Tibial nerve (tissue), 4 donors: ENCODE measurements at places on chromosomes 7 and 10. TPM values are rescaled to one million over a fixed set of nuclear protein-coding genes. Genes with fewer than 3 reads are reported as not detected.
A peak's percentile ranks its signal among the peaks of the same experiment; 100 is the strongest.

GRCh38 chr10:77180104-77180503, 457.5 kb downstream of the KCNMA1 start:
- H3K27me3 ChIP-seq: no peaks in the 10 kb centered on the region
- no peak for DNase-seq
- no peaks in the 10 kb centered on the region for H3K4me1 ChIP-seq
- no peaks in the 10 kb centered on the region for H3K36me3 ChIP-seq
- no peak overlapping the region for H3K4me3 ChIP-seq

DNA sequence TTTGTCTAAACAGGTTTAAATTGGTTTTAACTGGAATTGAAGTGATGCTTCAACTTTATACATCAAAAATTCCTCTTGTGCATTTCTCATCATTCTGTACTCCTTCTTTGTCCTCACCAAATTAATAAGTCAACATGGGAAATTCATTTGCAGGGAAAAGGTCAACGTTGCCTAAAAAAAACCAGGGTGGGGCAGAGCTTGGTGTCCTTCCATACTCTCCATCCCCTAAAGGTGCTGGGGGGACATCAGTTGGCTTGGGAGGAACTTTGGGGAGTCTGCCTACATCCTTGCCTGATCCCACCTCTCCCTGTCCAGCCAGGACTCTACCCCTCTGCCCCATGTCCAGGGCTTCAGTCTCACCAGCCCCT, 34.1 kb upstream of the SLC26A3 start:
- H3K27me3 ChIP-seq: no peaks in the 10 kb centered on the region
- DNase-seq: no peak
- no peaks in the 10 kb centered on the region for H3K4me1 ChIP-seq
- no peak overlapping the region for H3K27ac ChIP-seq
- H3K4me3 ChIP-seq: no peak overlapping the region

DNA sequence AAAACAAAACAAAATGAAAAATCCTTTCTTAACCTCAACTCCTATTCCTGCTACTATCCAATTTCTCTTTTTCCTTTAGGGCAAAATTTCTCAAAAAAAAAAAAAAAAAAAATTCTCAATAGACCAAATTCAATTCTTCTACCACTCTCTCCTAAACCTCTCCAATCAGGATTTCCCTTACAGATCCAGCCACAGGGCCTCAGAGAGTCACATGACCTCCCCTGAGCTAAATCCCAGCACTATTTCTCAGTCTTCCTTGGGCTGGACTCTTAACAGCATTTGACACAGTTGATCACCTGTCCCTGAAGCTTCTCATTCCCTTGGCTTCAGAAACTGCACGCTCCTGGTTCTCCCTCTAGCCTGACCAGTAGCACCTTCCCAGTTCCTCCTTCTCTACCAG, 4.9 kb downstream of the ZNF12 start:
- no peak for DNase-seq
- H3K27me3 ChIP-seq: no peaks in the 10 kb centered on the region
- H3K4me1 ChIP-seq: peaks cover 20% of the 10 kb centered on the region
- H3K36me3 ChIP-seq: peaks cover 77% of the 10 kb centered on the region

- no peak for DNase-seq
- H3K36me3 ChIP-seq: no peaks in the 10 kb centered on the region
- H3K4me1 ChIP-seq: peaks cover 5% of the 10 kb centered on the region
- H3K27ac ChIP-seq: no peak overlapping the region
- no peaks in the 10 kb centered on the region for H3K27me3 ChIP-seq
Observed at GRCh38 chr7:1070544-1071011, 17.3 kb upstream of the GPER1 start.

- H3K27me3 ChIP-seq: no peaks in the 10 kb centered on the region
- no peak overlapping the region for H3K27ac ChIP-seq
- no peaks in the 10 kb centered on the region for H3K36me3 ChIP-seq
- DNase-seq: no peak
- H3K4me3 ChIP-seq: no peak overlapping the region
Observed at GRCh38 chr10:100162696-100163095, 23.1 kb downstream of the ERLIN1 start.

- no peaks in the 10 kb centered on the region for H3K27me3 ChIP-seq
- no peak overlapping the region for H3K4me3 ChIP-seq
- H3K36me3 ChIP-seq: no peaks in the 10 kb centered on the region
- DNase-seq: no peak
- H3K27ac ChIP-seq: no peak overlapping the region
- H3K4me1 ChIP-seq: no peaks in the 10 kb centered on the region
Observed at GRCh38 chr7:28192786-28193585, 12.4 kb upstream of the JAZF1 start.

- no peak overlapping the region for H3K27ac ChIP-seq
- H3K27me3 ChIP-seq: no peaks in the 10 kb centered on the region
- no peaks in the 10 kb centered on the region for H3K4me1 ChIP-seq
- DNase-seq: no peak
- no peak overlapping the region for H3K4me3 ChIP-seq
Observed at GRCh38 chr7:28182071-28182471, 1.5 kb upstream of the JAZF1 start.

- no peak for DNase-seq
- no peaks in the 10 kb centered on the region for H3K36me3 ChIP-seq
- no peaks in the 10 kb centered on the region for H3K27me3 ChIP-seq
- H3K4me1 ChIP-seq: no peaks in the 10 kb centered on the region
- no peak overlapping the region for H3K27ac ChIP-seq
- H3K4me3 ChIP-seq: no peak overlapping the region
Observed at GRCh38 chr7:106681815-106682495, 21.0 kb upstream of the CCDC71L start.

- H3K4me1 ChIP-seq: no peaks in the 10 kb centered on the region
- no peak overlapping the region for H3K27ac ChIP-seq
- H3K36me3 ChIP-seq: no peaks in the 10 kb centered on the region
- no peaks in the 10 kb centered on the region for H3K27me3 ChIP-seq
- H3K4me3 ChIP-seq: no peak overlapping the region
- no peak for DNase-seq
Observed at GRCh38 chr10:5496261-5497250, 2.8 kb downstream of the CALML5 start.

- no peaks in the 10 kb centered on the region for H3K36me3 ChIP-seq
- H3K4me3 ChIP-seq: no peak overlapping the region
- H3K27me3 ChIP-seq: no peaks in the 10 kb centered on the region
- H3K4me1 ChIP-seq: no peaks in the 10 kb centered on the region
- no peak overlapping the region for H3K27ac ChIP-seq
- DNase-seq: no peak
Observed at GRCh38 chr10:14080795-14081194, 249.9 kb downstream of the FRMD4A start.

DNA sequence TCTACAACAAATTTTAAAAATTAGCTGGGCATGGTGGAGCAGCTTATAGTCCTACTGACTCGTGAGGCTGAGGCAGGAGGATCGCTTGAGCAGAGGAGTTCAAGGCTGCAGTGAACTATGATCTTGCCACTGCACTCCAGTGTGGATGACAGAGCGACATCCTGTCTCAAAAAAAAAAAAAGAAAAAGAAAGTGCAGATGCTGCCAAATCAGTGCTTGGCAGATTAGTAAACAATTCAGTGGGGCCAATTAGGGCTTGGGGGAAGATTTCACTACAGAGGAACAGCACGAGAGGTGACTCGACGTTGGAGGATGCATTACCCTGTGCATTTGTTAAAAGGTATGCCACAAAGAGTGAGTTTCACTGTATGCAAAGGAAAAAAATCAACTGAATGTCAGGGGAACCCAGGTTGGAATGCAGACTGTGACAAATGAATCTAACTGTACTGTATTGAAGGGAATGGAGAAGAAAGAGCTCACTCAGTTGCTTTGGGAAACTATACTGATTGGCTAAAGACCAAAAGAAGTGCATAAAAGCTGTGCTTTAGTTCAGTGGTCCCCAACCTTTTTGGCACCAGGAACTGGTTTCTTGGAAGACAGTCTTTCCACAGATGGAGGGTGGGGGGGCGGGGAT, 31.6 kb downstream of the GARIN1A start:
- H3K4me1 ChIP-seq: no peaks in the 10 kb centered on the region
- H3K27ac ChIP-seq: no peak overlapping the region
- no peaks in the 10 kb centered on the region for H3K27me3 ChIP-seq
- no peaks in the 10 kb centered on the region for H3K36me3 ChIP-seq
- DNase-seq: no peak

DNA sequence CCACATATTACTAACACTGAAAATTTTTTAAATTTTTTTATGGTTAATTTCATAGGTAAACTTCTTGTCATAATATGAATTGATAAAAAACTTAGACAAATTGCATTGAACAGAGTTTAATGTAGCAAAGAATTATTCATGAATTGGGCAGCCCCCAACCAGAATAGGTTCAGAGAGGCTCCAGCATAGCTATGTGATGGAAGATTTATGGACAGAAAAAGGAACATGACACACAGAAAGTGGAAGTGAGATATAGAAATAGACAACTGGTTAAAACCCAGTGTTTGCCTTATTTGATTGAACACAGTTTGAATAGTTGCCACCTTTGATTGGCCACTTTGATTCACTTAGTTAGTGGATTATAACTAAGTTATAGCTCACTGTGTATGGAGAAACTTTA, 87.2 kb downstream of the AHR start:
- H3K4me3 ChIP-seq: no peak overlapping the region
- DNase-seq: no peak
- no peak overlapping the region for H3K27ac ChIP-seq
- no peaks in the 10 kb centered on the region for H3K27me3 ChIP-seq
- H3K4me1 ChIP-seq: peaks cover 6% of the 10 kb centered on the region
- no peaks in the 10 kb centered on the region for H3K36me3 ChIP-seq

DNA sequence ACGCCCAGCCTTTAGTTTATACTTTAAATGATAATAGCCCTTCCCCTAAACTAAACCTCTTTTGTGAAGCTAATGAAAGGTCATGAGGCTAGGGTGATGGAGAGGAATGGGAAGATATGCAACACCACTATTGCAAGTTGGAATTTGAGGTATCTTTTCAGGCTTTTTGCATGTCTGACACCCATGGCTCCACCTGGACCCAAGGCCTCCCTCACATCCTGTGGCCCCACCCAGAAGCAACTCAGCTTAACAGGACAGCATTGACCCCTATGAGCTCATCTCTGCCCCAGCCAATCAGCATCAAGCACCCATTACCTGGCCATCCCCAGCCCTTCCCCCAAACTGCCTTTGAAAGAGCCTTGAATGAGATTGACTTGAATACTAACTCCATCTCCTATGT, 674.2 kb upstream of the NRP1 start:
- no peaks in the 10 kb centered on the region for H3K4me1 ChIP-seq
- no peaks in the 10 kb centered on the region for H3K27me3 ChIP-seq
- no peak for DNase-seq
- H3K36me3 ChIP-seq: no peaks in the 10 kb centered on the region

DNA sequence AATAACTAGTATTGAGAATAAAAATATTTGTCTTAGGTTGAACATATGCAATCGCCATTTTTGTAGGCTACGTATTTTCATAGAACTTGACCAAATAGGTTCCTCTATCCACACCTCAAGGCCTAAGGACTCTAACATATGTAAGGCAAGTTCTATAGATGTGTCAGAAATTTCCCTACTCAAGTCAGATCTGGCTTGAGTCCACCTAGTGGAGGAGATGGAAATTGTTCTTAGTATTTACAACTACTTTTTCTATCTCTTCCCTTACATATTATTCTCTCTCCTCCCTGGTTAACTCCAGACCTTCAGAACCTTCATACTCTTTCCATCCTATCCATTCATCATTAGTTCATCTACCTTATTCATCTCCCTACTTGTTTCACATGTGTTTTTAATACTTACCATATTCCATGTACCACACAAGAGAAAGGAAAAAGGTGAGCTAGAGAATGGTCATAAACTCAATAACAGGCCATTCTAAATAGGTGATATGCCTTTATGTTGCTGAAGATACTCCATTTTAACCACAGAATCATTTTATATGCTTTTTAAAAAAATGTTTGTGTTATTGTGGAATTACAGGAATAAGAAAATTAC, 174.5 kb upstream of the HDAC9 start:
- DNase-seq: no peak
- H3K27me3 ChIP-seq: no peaks in the 10 kb centered on the region
- H3K36me3 ChIP-seq: no peaks in the 10 kb centered on the region
- H3K27ac ChIP-seq: no peak overlapping the region

GRCh38 chr7:103447073-103447960, 1.3 kb upstream of the SLC26A5 start:
- DNase-seq: peak; percentile 20
- H3K4me1 ChIP-seq: no peaks in the 10 kb centered on the region
- no peaks in the 10 kb centered on the region for H3K36me3 ChIP-seq

GRCh38 chr7:66256281-66256680, 51.1 kb downstream of the TPST1 start:
- no peaks in the 10 kb centered on the region for H3K4me1 ChIP-seq
- H3K36me3 ChIP-seq: no peaks in the 10 kb centered on the region
- no peaks in the 10 kb centered on the region for H3K27me3 ChIP-seq
- no peak overlapping the region for H3K4me3 ChIP-seq
- no peak overlapping the region for H3K27ac ChIP-seq
- no peak for DNase-seq

GRCh38 chr10:110820321-110820814, 51.4 kb upstream of the PDCD4 start:
- H3K27ac ChIP-seq: peak overlapping the region; percentile 36
- H3K36me3 ChIP-seq: no peaks in the 10 kb centered on the region
- H3K4me3 ChIP-seq: no peak overlapping the region

GRCh38 chr7:139321071-139321745, 19.9 kb upstream of the FMC1 start:
- no peak overlapping the region for H3K27ac ChIP-seq
- H3K4me3 ChIP-seq: no peak overlapping the region
- no peaks in the 10 kb centered on the region for H3K27me3 ChIP-seq
- H3K4me1 ChIP-seq: no peaks in the 10 kb centered on the region
- DNase-seq: no peak
- no peaks in the 10 kb centered on the region for H3K36me3 ChIP-seq

- no peaks in the 10 kb centered on the region for H3K36me3 ChIP-seq
- H3K27ac ChIP-seq: no peak overlapping the region
- H3K27me3 ChIP-seq: no peaks in the 10 kb centered on the region
- no peaks in the 10 kb centered on the region for H3K4me1 ChIP-seq
- no peak for DNase-seq
- H3K4me3 ChIP-seq: no peak overlapping the region
Observed at GRCh38 chr7:133118261-133118660, 36.4 kb upstream of the CHCHD3 start.

DNA sequence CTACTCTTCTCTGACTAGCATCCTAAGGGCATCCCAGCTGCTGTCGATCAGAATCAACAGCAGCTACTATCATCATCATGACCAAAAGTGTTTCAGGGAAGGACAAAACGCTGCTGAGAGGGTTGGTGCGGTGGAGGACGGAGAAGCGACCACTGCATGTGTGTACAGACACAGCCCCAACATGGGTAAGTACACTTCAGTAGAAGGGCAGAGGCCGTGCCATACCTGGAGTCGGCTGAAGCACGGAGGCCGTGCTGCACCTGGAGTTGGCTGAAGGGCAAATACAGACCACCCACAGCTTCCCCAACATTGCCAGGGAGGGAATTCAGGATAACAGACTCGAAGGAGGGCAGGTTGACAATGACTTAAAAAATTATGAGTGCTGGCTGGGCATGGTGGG, 67.8 kb upstream of the CYTH3 start:
- H3K27me3 ChIP-seq: no peaks in the 10 kb centered on the region
- no peak overlapping the region for H3K27ac ChIP-seq
- peaks cover 16% of the 10 kb centered on the region for H3K36me3 ChIP-seq

The STAG3 gene
- 4.2 TPM for total RNA-seq

The FAM237B gene
- total RNA-seq: not detected

The GJD4 gene
- not detected for total RNA-seq

The PRF1 gene
- 2.7 TPM for total RNA-seq

The EIF3B gene
- 148 TPM for total RNA-seq

The OR2A14 gene
- total RNA-seq: not detected
